Epithelial cell of prostate (primary cell): ENCODE measurements at places on chromosomes 6 and 20.

DNA sequence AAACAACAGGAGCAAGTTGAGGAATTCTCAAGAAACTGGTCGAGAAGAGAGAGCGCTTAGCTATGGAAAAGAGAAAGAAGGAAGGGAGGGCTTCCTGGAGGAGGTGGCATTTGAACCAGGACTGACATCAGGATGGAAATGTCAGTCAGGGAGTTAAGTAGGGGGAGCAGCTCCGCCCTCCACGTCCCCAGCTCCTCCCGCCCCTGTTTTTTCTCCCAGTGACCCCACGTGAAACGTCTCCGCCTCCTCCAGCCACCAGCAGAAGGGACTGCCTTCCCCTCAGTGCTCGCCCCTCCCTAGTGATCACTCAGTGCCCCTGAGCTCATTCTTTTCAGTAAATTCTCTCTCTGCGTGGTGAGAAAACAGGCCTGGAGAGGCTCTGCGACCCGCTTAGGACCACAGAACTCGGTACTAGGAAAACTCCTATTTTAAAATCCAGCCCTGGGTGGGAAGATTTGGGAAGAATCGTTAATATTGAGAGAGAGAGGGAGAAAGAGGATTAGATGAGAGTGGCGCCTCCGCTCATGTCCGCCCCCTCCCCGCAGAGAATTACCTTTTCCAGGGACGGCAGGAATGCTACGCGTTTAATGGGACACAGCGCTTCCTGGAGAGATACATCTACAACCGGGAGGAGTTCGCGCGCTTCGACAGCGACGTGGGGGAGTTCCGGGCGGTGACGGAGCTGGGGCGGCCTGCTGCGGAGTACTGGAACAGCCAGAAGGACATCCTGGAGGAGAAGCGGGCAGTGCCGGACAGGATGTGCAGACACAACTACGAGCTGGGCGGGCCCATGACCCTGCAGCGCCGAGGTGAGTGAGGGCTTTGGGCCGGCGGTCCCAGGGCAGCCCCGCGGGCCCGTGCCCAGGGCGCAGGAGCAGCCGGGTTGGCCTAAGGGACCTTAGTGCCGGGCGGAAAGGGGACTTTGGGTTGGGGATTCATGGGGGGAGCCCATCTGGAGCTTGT is 4.6 kb downstream of the HLA-DPB1 start:
- no peak for DNase-seq

GRCh38 chr6:7050004-7050403 is 57.8 kb upstream of the RREB1 start:
- DNase-seq: no peak

DNA sequence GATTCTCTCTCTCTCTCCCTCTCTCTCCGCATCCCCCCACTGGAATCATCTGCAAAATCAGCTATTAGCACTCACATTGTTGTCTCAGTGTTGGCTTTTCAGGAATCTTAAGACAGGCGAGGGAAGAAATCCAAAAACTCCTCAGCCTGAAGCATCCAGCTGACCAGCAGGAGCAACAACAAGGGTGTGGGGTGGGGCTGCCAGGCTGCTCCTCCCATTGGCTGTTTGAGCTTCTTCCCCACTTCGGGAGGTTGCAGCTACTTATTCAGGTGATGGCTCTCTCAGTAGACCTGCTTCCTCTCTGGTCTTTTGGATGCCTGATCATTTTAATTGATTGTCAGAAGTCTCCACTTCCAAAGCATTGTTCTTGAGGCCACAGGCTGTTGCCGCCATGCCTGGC is 24.1 kb upstream of the SLC32A1 start:
- no peak for DNase-seq

DNA sequence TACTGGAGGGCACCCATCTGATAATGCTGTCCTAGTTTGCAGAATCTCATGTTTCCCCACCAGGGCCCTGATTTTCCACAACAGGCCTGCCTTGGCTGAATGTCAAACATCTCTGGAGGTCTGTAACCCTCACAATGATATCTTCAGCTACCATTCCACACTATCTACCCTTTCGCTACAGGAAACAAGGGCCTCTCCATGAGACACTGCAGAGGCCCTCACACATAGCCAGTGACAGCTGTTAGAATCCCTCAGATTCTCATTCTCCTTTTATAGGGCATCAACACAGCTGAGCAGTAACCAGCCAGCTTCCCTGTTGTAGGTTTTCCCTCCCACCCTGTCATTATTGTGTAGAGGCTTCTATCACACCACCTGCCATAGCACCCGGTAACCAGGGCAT is 29.6 kb upstream of the MICB start:
- DNase-seq: no peak

DNA sequence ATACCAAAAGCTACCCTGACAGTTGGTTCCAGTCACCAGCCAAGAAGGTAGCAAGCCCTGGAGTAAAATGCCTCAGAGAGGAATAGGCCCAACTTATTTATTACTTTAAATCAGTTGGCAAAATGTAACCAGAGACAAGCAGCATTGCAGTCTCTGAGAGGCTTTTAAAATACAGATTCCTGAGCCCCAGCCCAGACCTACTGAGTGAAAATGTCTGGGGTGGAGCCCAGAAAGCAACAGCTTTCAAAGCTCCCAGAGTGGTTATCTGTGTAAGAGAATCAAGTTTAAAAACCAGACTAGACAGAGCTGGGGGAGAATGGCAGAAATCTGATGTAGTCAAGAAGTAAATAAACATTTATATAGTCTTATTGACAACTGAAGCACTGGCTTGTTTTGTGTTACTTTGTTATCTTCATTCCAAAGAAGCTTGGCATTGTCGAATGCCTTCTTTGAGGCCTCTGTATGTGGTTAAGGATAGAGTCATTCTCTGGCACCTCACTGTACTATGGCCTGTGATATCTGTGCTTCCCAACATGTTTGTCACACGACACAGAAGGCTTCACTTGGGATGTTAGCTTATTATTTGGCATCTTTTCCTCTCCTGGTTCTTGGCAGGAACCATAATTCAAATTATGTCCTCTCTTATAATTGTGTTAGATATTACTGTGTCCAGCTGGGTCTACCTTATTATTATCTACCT is 313.5 kb downstream of the SLC35F1 start:
- no peak for DNase-seq

- no peak for DNase-seq
These were observed 1.9 kb downstream of the BAG2 start for GRCh38 chr6:57173886-57174510.

DNA sequence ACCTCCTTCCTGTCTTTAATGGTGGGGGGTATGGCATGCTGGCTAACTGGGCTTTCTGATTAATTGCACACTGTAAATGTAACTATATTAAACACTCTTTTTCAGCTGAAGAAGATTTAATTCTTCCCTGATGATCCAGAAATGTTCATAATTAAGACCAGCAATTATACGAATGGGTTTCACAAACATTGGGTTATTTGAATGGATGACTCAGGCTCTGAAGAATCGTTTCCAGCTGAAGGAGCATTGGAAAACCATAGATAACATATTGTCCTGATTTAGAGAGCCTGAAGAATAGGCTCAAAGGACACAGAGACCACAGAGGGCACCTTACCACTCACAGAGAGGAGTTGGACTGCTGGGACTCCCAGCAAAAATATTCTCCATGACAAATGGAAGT is 130.7 kb upstream of the SSTR4 start:
- no peak for DNase-seq

- no peak for DNase-seq
These were observed 392.5 kb downstream of the CD83 start for GRCh38 chr6:14510038-14510437.

DNA sequence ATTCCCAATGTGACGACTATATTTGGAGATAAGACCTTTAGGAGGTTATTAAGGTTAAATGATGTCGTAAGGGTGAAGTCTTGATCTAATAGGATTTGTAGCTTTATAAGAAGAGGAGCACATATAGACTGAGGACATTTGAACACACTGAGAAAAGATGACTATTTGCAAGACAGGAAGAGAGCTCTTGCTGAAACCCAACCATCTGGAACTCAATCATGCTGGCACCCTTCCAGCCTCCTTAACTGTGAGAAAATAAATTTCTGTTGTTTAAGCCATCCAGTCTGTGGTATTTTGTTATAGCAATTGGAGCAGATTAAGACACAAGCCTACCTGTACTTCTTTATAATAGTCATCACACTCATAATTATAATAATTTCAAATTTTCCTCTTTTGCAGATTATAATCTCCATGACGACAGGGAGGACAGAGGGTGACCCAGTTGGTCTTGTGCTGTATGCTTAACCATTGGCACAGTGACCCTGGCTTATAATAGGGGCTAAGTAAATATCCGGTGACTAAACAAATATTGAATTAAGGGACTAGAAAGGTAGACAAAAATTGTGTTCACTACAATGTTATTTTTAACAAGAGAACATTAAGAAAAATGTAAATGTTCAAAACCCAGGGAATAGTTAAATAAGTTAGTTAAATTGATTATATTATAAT is 206.4 kb upstream of the HDDC2 start:
- no peak for DNase-seq

GRCh38 chr6:137698636-137699030 is 168.4 kb upstream of the TNFAIP3 start:
- DNase-seq: no peak

DNA sequence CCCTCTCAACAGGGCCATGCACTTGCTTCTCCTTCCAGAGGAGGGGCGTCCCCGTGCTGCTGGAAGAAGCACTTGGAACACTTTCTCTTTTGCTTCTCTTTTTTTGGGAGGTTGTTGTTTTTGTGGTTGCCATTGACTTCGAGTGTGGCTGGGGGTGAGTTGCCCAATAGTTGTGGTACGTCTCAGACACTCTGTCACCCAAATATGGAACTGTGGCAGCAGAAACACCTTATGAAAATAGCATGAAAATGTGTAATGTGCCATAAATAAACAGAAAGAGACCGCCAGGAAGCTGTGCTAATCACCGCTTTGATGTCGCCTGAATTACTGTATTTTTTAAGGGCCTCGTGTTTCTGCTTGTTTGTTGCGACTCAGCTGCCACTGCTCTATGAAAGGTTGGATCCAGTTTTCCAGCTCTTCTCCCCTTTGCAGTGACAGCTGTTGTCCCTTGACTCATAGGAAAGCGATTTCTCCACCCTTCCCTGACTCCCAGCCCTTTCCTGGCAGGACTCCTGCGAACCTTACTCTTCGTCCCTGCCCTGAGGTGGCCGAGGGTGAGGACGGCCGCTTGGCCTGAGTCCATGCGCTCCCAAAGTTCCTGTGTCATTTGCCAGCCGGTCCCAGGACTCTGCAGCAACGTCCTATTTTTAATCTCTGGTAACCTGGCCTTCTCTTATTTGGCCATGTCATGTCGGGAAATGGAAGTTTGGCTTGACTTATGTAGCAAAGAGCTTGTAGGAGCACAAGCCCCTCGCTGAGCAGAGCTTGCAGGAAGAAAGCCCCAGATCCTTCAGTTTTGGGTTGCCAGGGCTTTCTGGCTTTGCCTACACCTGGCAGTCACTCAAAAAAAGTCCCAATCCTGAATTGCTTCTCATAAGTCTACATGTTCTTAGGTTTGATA is 694.6 kb downstream of the QKI start:
- DNase-seq: no peak

- DNase-seq: no peak
These were observed 44.7 kb downstream of the PACRG start for GRCh38 chr6:162772466-162772865.

GRCh38 chr20:6086868-6087267 is 33.0 kb upstream of the LRRN4 start:
- peak; percentile 54 for DNase-seq

- no peak for DNase-seq
These were observed 39.7 kb downstream of the AGPAT4 start for GRCh38 chr6:161233986-161234661.

DNA sequence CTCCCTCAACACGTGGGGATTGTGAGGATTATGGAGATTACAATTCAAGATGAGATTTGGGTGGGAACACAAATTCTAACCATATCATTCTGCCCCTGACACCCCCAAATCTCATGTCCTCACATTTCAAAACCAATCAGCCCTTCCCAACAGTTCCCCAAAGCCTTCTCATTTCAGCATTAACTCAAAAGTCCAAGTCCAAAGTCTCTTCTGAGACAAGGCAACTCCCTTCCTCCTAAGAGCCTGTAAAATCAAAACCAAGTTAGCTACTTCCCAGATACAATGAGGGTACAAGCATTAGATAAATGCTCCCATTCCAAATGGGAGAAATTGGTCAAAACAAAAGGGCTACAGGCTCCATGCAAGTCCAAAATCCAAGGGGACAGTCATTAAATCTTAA is 39.6 kb upstream of the PLAGL1 start:
- no peak for DNase-seq
